ENCODE measurements at places on chromosomes 4 and X.

DNA sequence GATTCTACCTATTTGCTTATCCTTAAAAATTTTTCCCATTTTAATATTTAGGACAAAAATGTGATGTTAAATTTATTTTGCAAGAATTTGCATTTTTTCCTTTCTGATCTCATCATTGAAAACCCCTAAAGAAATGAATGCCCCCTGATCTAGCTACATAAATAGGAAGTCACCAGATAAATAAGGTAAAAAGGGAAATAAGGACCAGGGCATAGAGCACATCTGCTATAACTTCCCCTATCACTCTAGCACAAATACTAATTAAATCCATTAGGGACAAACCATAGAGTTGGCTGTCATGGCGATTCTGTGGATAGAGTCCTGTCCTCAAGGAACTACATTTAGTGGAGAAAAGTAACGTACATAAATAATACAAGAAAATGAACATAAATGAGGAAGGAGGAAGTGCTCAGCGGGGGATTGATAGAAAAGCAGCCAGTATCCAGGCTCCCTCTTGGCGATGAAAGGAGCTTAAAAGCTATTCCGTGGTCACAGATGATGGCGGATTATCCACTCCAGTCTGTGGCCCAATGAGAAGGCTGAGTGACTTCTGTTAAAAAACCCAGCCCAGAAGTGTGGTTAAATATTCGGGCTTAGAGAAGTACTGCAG, 76.9 kb upstream of the RPL34 start:
- DNase-seq, result no peak

DNA sequence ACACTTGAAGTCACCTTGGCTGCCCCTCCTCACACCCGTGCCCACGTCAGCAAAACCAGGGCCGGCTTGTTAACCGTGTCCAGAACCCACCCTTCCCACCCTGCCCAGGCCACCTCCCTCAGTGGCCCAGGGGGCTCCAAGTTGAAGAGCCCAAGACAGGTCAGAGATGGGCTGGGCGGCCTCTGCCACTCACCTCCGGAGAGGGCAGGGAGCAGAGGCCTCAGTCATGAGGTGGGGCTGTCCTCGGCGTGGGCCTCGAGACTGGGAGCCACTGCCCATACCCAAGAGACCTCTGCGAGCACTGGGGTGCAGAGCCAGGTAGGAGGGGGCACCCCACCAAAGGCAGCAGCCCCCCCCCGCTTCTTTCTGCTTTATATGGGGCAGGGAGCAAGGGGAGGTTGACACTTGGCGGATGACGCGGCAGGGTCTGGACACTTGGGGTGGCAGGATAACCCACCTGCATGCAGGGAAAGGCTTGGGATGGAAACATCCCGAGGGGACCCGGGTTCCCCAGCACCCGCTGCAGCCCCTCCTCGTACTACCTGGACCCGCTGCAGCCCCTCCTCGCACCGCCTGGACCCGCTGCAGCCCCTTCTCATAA, 38.0 kb upstream of the SPON2 start:
- no peak for DNase-seq

GRCh38 chr4:138034871-138035270, 207.3 kb downstream of the SLC7A11 start:
- DNase-seq, result no peak

- no peak for DNase-seq
Observed at GRCh38 chr4:110245577-110245976, 47.2 kb upstream of the ELOVL6 start.

GRCh38 chrX:19577181-19577810, 62.0 kb upstream of the MAP3K15 start:
- no peak for DNase-seq

Data from CD4-positive, alpha-beta T cell treated with Interleukin-6 for 4 hours (primary cell).